OCI-LY7 (cell line): ENCODE measurements at places on chromosomes 12 and 14.
A peak's percentile ranks its signal among the peaks of the same experiment; 100 is the strongest.

DNA sequence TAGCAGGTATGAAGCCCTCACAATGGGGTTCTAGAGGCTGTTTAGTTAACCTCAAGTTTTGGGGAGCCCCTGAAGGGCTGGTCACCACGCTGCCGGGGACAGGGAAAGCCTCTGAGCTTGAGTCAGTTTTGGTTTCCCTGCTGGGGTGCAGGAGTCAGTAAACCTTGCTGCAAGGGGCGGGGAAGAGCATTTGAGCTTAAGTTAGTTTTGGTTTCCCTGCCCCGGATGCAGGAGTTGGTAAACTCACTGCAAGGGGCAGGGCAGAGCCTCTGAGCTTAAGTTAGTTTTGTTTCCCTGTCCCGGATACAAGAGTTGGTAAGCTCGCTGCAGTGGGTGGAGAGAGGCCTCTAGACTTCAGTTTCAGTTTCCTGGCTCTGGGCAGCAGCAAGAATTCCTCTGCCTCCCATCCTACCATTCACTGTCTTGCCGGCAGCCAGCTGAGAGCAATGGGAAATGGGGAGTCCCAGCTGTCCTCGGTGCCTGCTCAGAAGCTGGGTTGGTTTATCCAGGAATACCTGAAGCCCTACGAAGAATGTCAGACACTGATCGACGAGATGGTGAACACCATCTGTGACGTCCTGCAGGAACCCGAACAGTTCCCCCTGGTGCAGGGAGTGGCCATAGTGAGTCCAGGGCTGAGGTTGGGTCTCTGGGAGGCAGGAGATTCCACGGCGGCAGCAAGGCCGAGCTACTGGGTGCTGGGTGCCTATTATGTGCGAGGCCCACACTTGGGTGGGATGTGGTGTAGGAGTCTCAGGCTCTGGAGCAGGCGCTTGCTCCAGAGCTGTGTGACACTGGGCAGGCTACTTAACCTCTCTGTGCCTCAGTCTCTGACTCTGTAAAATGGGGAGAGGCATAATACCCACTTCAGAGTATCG, at the start of gene OAS2:
Gene OAS2 (plus strand): TSS at position 357 of the 878 bp plus-strand sequence. CDS start 90 bp downstream, at position 447.
- peak; percentile 93 for DNase-seq

DNA sequence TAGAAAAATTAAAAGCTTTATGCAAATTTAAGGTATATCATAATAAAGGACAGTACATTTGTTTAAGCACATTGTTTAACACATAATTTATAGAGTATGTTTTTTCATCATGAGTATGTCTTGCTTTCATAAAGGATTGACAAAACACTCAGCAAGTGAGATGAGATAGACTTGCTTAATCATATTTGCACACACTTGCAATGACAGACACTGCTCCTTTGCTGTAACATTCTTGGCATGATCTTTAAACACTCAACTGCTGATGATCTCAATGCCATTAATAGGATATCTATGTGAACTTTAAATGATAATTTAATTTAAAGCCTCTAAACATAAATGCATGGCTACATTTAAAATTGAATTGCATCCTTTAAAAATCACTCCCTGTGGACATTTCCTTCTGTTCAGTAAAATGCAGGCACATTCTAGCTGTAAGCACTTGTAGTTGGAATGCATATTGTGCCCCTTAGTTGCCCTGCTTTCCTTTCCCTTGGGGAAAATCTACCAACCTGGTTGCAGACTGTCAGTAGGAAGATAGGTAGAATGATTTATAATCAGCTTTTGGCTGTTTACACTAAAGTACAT, 979.0 kb downstream of the TMTC2 start:
- no peak for DNase-seq

DNA sequence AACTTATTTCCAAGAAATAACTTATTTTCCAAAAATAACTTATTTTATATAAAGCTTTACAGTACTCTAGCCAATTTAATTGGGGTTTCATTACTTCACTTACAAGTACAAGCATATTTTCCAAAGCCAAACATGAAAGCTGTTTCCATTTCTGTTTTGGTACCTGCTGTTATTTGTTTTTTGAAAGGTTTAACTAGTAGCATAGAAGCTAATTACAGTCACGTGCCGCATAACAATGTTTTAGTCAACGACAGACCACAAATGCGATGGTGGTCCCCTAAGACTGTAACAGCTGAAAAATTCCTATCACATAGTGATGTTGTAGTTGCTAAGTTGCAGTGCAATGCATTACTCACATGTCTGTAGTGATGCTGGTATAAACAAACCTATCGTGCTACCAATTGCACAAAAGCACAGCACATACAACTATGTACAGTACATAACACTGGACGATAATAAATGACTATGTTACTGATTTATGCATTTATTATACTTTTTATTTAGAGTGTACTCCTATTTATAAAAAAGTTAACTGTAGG, 21.7 kb downstream of the PTPN21 start:
- no peak for DNase-seq

GRCh38 chr14:104792101-104792884, 3.3 kb downstream of the AKT1 start:
- no peak for DNase-seq

- DNase-seq: no peak
These were observed 111.9 kb upstream of the PRMT8 start for GRCh38 chr12:3379079-3379478.

DNA sequence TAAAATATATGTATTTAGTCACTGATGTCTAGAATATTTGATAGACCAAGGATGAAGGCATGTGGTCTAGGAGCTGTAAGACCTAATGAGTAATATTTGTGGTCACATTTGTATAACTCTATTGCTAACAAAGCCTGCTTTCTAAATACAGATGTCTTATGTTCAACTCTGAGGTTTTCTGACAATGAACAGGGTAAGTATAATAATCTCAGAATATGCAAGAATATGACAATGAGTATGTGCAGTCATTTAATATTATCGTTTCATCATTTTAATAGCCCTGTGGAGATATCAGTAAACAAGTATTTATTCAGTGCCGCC, 389.6 kb downstream of the LRIG3 start:
- no peak for DNase-seq

- peak; percentile 54 for DNase-seq
These were observed 24.9 kb upstream of the C12orf76 start for GRCh38 chr12:110073049-110073831.

GRCh38 chr12:40056373-40056772, 49.5 kb downstream of the SLC2A13 start:
- DNase-seq: no peak

- DNase-seq: peak; percentile 18
These were observed 36.1 kb upstream of the HIGD1C start for GRCh38 chr12:50916292-50916691.

GRCh38 chr12:6866163-6866919, 990 bp upstream of the TPI1 start:
- no peak for DNase-seq

GRCh38 chr12:67854351-67854750, 134.9 kb upstream of the IFNG-AS1 start:
- DNase-seq: no peak

DNA sequence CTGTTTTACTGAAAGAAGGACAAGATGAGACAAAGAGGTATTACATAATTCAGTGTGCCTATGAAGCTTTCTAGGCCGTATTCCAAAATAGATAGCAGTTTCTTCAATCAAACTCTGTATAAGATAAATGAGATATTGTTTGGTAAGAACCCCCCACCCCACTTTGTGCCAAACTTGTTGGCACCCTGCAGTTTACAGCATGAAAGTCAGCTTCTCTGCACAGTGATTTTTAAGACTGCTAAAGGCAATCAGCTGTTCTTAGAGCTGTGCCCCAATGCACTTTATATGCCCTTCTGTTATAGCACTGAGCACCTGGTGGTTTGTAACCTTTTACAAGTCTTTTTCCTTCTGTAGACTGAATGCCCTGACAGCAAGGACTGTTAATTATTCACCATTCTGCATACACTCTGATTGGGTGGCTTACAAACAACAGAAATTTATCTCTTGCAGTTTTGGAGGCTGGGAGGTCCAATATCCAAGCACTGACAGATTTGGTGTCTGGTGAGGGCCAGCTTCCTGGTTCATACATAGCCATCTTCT, 76.7 kb downstream of the ANO4 start:
- DNase-seq: no peak

- DNase-seq: no peak
These were observed 1.0 kb downstream of the IRF9 start for GRCh38 chr14:24162093-24162492.

DNA sequence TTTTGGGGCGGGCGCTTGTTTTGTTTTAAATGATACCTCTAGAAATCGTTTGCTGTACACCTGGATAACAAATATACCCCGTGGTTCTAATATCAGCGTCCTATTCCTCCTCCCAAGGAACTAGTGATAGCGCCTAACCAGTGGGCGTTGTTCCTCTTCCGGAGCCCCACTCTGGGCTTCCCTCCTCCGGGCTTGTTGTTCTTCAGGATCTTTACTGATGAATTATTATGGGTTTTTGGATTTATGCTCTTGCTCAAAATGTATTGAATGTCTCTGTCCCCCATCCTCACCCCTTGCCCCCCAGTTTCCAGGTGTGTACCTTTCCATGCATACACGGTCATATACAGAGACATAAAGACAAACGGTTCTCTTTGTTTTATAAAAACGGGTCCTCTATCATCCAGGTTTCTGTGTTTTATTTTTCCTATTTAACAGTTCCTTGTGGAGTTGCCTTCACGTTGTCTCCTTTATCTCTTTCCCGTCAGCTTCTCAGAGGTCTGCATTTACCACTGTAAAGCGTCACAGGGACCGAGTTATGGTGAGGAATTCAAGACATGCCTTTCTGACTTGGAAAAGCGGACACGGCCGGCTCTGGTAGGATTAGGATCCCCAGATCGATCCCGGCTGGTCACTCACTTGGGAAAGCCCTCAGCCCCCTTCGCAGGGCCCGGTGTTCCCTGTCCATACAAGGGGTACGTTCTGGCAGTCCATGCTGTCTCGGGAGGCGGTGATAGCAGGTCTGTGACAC, 655 bp upstream of the PLEKHG3 start:
- DNase-seq: no peak

GRCh38 chr12:124222368-124223245, 72.3 kb upstream of the RFLNA start:
- DNase-seq: no peak

- no peak for DNase-seq
These were observed 174.4 kb downstream of the FOXA1 start for GRCh38 chr14:37420622-37421021.

- DNase-seq: peak; percentile 11
These were observed 94.2 kb downstream of the HEATR5A start for GRCh38 chr14:31326111-31326510.

- DNase-seq: no peak
These were observed 149.3 kb downstream of the CALM1 start for GRCh38 chr14:90545966-90546751.

GRCh38 chr12:47216150-47216677, 136.5 kb upstream of the AMIGO2 start:
- DNase-seq: peak; percentile 92

GRCh38 chr14:55581342-55581771, 1.4 kb downstream of the KTN1 start:
- DNase-seq: no peak

DNA sequence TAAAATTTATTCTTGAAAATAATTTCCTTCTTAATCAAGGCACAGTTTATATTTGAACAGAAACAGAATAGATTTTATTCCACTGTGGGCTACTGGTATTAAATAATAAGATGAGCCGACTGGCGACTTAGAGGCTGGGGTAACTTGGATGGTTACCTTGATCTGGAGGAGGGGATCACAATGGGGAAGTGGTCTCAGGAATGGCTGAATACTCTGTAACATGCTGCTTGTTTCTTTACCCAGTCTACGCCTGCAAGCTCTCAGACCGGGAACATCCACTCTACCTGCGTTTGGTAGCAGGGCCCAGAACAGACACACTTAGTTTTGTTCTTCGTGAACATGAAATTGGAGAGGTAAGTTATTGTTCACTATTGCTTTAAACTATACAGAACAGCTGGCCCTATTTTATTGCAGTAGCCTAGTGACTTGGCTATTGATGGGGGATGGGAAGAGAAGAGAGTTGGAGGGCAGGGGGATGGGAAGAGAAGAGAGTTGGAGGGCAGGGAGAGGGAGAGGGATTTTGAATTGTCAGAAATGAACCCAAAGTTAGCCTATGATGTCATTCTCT, 67.9 kb downstream of the GNS start:
- no peak for DNase-seq

GRCh38 chr12:21054334-21054733, 76.7 kb upstream of the SLCO1B1 start:
- no peak for DNase-seq

GRCh38 chr12:120692524-120693033, 5.6 kb downstream of the MLEC start:
- DNase-seq: no peak

GRCh38 chr12:34333337-34333736, 311.0 kb downstream of the ALG10 start:
- DNase-seq: no peak

DNA sequence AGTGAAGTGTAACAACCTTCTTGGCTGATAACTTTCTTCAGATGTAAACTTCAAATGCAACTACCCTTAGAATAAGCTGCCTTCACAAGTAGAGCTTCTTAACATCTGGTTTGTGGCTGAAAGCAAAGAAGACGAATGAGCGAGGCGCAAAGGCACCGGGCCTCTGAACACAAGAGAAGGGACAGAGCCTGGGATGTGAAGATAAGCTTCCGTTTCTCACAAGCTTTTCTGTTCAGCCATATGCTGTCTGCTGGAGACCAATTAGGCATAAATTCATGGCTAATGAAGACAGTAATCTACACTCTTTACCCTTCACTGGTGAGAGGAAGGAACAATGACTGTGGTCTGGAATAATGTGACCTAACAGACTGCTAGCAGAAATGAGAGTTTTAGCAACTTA, 195.2 kb downstream of the ATXN7L3B start:
- DNase-seq: no peak

DNA sequence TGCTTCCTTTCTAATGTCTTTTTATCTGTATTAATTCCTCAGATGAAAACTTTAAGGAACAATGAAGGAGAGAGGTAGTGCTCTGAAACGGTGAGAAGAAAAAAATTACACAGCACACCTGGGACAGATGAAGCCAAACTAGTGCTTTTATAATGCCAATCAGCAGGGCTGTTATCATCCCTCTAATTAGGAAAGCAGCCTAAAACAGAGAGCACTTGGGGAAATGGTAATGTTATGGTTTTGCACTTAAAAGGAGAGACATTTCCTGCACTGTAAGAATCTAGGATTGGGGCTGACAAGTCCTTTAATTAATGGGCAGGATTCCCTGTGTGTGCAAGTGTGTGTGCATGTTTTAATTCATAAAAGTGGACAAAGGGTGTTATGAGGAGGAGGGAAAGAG, 4.8 kb upstream of the LMO3 start:
- peak; percentile 39 for DNase-seq
